ENCODE measurements at places on chromosomes 4 and X.

GRCh38 chr4:718460-718859 is 12.8 kb downstream of the PCGF3 start:
- no peak for DNase-seq

DNA sequence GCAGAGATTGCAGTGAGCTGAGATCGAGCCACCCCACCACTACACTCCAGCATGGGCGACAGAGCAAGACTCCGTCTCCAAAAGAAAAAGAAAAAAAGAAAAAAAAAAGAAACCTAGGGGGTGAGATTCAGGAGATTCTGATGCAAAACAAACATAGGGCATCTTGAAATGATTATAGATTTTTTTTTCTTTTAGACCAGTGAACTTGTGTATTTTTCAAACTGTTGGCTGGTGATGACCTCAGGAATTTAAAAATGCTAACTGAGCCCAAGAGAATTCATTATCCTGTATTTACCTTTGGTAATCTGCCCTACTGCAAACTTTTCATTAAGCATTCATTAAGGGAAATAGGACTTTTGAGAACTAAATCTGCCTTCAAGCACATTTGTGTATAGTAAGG is 20.6 kb downstream of the ATP10D start:
- DNase-seq, result no peak

DNA sequence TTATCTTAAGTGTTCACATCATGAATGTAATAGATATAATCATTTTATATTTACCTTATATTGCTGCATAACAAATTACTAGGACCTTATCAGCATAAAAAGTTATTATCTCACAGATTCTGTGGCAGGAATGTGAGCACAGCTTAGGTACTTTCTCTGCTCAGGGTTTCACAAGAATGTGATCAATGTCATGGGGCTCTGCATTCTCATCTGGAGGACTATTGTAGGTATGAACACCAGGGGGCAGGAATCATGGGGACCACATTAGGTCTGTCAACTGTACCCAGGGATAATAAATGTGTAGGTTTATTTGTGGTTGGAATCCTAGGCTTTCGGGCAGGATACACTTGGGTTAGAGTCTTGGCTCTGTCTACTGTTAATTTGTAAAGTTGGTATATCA is 519.2 kb downstream of the ARAP2 start:
- no peak for DNase-seq

DNA sequence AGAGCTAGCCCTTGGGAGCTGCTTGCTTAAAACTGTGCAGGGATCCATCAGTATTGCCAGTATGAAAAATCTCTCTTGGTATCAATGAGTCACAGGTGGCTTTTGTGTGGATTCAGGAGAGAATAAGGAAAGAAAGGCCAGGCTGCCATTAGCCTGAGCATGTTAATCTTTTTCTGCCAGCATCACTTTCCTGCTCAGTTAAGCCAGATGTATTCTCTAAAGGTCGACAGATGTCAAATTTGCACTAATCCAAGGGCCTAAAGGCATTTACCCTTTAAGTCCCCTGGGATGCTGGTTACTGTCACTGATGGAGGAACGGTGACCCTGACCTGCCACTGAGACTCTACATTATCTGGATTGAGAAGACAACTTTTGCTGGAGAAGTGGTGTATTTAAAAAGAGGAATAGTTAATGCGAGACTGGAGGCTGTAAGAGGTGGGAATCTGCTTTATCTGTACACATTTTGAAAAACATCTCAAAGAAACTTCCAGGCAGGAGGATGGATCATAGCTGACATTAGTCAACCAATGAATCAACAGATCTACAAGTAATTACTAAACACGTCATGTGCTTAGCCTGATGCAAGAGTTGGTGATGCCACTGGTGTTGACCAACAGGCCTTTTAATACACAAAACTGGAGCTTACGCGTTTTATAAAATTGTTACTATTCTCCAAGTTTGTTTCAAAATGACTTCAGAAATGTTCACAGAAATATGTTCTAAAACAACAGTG is 241.4 kb upstream of the ANXA3 start:
- no peak for DNase-seq

DNA sequence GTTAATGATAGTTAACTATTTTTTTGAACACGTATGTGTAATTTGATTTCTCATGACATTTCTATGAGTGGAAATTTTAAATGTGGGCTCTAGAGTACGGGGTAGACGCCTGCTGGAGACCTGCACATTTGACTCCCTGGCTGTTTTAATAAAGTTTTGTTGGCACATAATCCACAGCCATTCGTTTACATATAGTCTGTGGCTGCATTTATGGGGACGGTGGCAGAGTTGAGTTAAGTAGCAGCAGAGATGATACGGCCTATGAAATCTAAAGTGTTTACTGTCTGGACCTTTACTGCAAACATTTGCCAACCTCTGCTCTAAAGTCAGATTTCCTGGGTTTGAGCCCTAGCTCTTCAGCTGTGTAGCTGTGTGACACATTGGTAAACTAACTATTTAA is 118.8 kb downstream of the CHRNA9 start:
- DNase-seq, result no peak

- no peak for DNase-seq
Observed at GRCh38 chrX:138877746-138878145, 166.2 kb upstream of the FGF13 start.

Measured in effector memory CD4-positive, alpha-beta T cell (primary cell).